ENCODE measurements at places on chromosomes 2 and 18.

DNA sequence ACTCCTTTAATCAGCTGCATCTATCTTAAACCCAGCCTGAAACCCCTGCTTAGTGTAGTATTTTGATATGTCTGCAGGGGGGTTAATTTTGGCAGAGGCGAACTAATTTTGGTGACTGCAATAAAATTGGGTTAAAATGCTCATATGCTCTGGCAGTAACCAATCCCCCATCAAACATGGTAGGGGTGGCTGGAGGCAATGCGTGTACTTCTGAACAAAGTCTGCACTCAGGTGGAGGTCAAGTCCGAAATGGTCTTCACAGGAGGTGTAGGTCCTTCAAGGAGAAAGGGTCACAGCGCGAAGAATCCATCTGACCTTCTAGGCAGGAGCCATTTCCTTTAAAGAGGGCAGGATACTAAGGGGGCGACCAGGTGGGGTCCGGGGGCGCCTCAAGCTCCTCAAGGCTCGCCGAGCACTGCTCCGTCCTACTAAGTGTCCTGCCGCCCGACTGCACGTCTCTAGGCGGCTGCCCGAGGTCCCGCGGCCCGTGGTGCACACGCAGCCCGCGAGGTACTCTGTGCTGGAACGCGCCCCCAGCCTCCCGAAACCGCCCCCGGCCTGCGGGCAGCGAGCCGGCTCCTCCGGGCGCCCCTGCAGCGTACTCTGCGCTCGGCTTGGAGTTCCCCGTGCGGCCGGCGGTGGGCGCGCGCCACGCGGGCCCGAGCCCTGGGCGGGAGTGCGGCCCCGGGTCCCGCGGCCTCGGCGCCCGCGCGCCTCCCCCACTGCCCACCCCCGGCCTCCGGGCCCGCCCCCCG is 1.7 kb upstream of the LDLRAD4 start:
- no peak for DNase-seq

GRCh38 chr2:101882769-101883307 is 108.9 kb upstream of the IL1R2 start:
- no peak for DNase-seq

DNA sequence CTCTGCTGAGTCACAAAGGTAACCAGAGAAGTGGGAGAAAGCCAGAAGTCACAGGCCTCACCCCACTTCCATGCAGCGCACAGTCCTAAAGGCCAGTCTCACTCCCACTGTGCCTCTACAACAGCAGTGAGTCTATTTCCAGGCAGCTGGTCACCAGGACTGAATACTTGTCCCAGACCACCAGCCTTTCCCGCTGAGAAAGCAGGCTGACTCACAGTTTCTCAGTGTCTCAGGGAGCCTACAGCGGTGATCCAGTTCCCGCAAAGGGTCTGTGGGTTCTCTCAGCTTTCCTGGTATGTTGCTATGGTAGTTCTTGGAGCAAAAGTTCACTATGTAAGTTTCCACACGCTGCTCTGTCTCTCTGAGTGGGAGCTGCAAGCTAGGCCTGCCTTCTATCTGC is 622.5 kb downstream of the RNF144A start:
- no peak for DNase-seq

DNA sequence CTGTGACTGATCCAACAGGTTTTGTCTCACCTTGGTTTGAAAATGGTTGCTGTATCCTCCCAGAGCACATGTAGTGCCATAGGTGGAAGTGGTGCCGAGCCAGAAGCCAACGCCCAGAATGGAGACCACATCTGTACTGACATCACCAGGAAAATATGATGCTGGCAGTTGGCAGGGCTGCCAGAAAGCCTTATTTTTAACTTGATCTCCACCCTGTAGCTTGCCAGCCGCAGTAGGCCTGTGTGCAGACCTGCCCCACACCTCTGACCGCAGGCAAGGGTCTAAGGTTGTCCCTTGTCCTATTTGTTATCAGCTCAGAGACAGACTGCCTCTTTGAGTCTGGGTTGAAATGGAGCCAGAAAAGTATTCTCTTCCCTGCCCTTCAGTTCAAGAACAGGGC is 123.5 kb upstream of the EML6 start:
- DNase-seq, result no peak

GRCh38 chr2:69344305-69344704 is 42.7 kb downstream of the GFPT1 start:
- no peak for DNase-seq

GRCh38 chr2:28729698-28730097 is 21.9 kb upstream of the PPP1CB start:
- no peak for DNase-seq

DNA sequence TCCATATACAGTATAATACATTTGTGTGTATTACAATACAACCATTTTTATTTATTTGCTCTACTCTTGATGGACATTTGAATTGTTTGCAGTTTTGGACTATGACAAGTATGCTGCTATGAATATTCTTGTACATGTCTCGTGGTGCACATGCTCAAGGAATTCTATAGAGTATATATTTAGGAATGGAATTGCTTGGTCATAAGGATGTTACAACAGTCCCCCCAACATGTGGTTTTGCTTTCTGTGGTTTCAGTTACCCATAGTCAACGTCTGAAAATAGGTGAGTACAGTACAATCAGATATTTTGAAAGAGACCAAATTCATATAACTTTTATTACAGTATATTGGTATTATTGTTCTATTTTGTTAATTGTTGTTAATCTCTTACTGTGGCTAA is 24.1 kb upstream of the PLEKHM3 start:
- no peak for DNase-seq

DNA sequence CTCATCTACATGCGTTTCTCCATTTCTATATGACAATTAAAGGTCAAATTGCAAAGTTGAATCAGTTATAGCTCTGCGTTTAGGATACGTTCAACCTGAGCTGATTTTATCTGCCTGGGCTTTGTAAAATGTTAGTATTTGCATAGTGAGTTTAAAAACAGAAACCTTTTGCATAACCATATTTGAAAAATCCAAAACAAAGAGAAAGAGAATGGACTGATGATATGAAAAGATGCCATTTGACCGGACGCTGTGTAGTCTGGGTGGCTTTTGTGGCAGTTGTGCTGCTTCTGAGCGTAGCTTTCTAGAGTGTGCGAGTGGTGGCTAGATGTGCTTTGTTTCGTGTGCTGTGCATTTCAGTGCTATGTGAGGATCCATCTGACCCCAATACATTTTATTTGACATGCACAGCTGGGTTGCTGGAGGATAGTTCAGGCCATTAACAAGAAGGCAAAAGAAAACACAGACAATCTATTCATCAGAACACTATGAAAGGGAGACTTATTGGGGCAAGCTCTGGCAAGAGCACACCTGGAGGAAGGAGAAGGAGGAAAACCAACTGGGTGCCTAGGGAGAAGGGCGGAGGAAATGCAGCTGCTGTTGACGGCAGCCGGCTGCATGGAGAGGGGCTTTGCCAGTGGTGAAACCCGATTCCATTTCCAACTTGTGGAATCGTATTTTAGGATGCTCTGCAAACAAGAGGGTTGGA is 126.8 kb downstream of the ACOXL start:
- no peak for DNase-seq

DNA sequence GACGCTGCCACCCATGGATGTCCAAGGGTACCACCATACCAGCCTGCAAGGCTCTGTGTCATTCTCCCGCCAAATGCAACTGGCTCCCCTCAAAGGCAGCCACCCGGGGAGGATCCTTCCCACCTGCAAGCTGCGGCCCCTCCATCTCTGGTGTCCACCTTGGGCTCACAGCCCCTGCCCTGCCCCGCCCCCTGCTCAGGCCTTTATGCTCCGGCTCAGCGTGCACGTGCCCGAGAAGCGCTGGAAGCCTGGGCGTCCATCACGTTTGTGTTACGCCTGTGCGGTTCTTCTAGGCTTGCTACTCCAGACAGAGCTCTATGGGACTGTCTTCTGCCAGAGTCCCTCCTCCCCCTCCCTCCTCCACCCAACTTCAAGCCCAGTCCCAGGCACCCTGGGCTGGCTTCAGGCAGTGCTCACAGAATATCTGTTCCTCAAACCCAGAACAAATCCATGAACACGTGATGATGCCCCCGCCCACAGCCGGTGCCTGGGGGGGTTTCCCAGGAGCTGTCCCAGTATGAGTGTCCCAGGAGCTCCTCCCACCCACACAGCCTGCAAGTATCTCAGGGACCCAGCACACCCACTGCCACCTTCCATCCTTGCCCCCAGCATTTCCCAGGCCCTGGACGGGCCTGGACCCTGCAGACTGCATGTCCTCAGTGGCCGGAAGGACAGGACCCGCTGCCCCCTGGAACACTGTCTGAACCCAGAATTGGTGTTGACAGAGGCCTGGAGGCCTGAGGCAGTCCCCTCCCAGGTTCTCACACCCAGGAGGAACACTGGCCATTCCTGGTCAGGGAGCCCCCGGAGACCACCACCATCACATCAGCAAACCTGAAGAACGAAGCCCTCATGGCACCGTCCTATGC is 30.3 kb downstream of the KIF1A start:
- DNase-seq, result no peak

DNA sequence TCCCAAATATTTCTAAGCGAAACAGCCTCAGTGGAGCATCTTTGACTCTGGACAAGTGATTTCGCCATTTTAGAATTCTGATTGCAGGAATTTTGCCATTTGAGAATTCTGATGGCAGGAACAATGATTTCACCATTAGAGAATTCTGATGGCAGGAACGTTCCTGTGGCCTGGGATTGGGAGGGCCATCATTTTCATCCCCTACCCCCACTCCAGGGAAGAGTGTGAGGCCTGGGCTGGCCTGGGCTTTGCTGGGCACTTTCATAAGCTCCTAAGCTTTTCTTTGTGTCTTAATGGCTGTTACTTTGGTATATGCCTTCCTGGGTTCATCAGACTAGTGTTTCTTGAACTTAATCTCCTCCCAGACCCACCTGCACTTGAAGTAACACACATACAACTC is 129.3 kb upstream of the EPAS1 start:
- no peak for DNase-seq

- DNase-seq, result no peak
Measured at GRCh38 chr2:161580426-161580825, 43.8 kb upstream of the SLC4A10 start.

- DNase-seq, result peak; percentile 84
Measured at GRCh38 chr2:33015421-33016142, 68.8 kb downstream of the LTBP1 start.

DNA sequence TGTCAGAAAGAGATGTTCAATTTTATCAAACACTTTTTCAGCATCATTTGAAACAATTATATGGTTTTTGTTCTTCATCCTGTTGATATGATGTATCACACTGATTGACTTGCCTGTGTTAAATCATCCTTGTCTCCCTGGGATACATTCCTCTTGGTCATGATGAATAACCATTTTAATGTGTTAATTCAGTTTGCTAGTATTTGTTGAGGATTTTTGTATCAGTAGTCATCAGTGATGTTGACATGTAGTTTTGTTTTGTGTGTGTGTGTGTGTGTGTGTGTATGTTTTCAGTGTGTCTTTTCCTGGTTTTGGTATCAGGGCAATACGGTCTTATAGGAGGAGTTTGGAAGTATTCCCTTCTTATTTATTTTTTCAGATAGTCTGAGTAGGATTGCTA is 325.4 kb downstream of the ZNF804A start:
- no peak for DNase-seq

DNA sequence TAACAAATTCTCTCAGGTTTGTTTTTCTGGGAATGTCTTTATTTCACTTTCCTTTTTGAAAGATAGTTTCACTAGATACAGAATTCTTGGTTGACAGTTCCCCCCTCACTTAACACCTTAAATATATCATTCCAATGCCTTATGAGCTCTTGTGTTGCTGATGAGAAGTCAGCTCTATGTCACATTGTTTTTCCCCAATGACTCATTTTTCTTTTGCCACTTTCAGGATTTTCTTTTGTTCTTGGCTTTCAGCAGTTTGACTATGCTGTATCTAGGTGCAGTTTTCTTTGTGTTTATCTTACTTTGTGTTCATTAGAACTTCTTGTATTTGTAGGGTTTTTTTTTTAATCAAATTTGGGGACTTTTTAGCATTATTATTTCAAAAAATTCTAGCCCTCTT is 5.6 kb upstream of the RALBP1 start:
- no peak for DNase-seq

- DNase-seq, result no peak
Measured at GRCh38 chr18:72846736-72847533, 20.9 kb downstream of the NETO1 start.

DNA sequence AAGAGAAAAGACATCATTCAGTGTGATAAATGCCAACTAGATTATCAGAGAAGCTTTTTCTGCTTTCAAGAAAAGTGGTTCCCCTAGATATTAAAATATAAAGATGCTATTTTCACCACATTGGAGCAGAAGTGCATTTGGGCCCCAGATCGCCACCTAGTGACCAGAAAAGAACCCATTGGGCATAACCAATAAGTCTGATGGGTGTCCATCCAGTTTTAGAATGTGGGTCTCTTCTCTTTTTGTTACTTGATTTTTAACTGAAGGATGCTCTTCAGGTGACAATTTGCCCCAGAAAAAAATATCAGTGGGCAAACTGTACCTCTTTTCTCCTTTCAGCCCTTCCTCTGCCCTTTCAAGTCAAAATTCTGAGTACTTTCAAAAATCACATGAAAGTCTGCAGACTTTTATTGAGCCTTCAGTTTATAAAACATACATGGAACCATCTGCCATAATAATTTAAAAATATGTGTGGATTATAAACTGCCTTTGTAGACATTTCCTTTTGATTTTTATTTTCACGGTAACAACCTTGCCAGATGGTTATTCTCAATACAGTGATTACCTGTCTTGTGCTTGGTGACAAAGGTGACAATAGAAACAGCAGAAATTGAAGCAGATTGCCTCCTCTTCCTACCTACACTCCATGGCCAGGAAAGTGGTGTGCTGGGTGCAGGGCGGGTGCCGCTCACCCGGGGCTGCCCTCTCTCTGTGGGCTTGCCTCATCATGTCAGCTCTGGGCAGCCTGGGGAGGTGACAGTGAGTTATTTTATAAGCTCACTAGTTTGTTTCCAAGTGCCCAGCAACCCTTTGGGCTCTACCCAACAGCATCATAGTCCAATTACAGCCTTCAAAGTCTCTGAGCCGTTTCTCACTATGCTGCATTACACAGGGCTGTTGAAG is 124.5 kb downstream of the DCDC2C start:
- DNase-seq, result no peak

GRCh38 chr2:467543-467891 is 179.6 kb upstream of the ALKAL2 start:
- DNase-seq, result no peak

GRCh38 chr2:219560037-219560892 is 11.1 kb downstream of the OBSL1 start:
- no peak for DNase-seq

DNA sequence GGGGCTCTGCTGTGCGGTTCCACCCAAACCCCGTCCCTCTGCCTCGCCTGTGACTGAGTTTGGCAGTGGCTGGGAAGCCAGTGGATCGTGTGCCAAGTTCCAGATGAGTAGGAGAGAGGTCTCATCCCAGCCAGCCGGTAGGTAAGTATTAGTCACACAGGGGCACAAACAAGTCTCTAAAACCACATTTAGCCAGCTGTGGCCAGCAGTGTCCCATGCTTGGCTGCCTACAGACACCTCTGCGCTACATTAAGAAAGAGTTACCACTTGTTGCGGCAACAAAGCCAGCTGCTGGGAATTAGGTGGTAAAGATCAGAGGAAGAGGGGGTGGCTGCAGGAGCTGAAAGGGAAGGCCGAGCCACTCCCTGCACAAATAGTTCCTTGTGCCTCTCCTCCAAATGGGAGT is 81.2 kb downstream of the GATA6 start:
- no peak for DNase-seq

- DNase-seq, result no peak
Measured at GRCh38 chr18:35127201-35127600, 86.0 kb downstream of the MAPRE2 start.
